GDM1 (cell line): ENCODE measurements at places on chromosomes 6 and 20.

DNA sequence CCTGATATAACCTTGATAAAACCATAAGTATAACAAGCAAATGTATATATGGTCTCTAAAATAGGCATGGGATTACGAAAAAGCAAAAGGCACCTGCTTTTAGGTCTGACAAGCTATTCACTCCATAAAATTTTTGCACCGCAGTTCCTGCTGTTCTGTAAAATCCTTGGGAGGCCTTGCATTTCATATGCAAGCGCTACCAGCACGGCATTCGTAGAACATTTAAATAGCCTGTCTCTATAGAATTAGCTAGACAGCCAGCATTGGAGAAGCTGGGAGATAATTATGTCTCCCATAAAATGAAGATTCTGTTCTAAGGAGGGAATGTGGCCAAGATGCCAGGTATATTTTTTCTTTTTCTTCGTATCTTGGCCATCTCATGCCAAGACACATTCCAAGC lies 64.5 kb upstream of the ATXN1 start:
- no peak for DNase-seq

- no peak for DNase-seq
Observed at GRCh38 chr6:135673501-135674309, 176.2 kb upstream of the AHI1 start.

DNA sequence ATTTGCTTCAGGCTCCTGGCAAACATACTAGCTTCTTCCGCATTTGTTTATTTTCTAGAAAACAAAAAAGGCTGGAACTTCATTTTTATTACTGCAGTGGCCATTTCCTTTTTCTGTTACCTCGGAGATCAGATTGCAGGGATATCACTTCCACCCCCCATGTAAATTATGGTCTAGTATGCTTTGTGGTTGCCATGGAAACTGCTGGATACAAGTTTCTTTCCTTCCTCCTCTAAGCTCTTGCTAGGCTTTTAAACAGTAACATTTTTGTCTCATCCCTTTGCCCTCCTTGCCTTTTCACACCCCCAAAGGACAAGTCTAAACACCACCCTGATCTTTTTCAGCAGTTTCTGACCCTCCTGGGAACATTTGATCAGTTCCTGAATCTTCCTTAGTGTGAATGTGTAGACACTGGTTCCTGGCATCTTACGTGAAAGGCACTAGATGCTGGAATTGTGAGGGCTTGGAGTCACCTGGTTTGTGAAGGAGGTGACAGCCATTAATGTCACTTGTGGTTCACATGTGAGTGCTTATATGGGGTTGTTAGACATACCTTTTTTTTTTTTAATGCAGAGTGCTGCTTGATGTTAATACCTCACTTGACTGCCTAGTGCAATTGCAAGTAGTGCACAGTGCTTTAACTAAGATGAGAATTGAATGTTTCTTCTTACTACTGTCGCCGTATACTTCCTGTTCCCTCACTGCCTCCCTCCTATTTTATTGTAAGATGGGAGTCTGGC lies 181.6 kb downstream of the JARID2 start:
- no peak for DNase-seq

DNA sequence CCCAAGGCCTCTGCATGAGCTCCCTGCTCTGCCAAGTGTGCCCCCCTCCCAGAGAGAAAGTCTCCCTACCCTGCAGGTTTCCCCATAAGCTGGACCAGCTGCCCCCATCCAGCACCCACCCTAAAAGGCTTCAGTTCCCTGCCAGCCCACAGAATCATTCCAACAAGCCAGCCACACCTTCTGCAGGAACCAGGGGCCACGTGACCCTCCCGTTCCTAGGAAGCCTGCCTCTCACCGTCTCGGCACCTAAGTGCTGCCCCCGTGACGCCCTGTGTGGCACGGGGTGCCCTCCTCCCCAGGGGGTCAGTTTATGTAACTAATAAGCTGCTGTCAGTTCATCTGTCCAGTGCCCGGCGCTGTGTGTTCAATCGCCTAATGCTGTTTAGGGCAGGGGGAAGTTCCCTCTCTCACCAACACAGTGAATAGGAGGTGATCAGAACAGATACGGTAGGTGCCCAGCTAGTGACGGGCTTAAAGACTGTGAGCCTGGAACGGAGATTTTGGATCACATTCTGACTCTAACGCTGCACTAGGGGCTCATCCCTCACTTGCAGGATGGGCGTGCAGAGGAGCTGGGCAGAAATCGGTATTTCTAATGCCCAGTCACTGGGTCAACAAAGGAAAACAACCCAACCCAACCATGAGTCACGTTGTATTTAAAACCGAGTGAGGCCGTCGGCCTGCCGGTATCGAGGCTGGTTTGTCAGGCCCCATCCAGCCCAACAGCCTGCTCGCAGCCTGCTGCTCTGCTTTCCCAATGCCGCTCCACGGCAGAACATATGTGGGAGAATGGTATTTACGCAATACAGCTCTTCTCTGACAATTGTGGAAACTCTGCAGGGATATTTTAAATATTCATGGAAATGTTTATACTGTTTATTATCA lies 56.0 kb downstream of the RAMACL start:
- no peak for DNase-seq

GRCh38 chr6:99588618-99589289 lies 17.9 kb upstream of the PRDM13 start:
- DNase-seq = no peak

GRCh38 chr20:7426890-7427496 lies 513.3 kb downstream of the HAO1 start:
- DNase-seq = no peak

DNA sequence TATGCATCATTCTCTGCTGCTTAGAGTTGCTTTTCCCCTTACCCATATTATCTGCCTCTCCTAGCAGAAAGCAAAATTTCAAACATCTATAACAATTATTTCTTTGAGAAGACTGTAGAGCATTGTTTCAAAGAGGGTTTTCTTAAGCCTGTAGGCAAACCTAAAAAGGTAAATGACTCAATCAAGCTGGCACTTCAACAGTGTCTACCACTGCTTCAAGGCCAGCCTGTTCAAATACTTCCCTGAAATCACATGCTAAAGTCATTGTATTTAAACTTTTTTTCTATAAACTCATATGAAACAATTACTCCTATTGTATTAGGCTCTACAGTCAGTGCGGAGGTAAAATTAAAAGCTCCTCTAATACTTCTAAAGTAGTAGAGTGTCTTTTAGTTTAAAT lies 87.1 kb downstream of the OGFRL1 start:
- DNase-seq = no peak

DNA sequence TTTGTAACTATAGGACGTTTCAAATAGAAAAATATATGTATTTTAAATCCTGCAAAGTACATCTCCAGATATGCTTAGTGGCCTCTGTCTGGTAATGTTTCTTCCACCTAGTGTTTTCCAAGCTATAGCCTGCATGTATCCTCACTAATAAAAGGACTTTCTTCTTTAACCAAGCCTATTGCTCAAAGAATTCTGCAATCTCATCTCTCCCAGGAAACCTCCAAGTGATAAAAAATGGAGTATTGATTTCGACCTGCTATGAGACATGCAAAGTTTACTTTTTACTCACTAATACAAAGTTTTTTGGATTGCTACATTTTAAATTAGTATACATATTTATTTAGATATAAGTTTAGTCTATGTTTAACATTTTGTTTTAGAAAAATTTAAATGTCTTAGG lies 23.3 kb downstream of the ADGRB3 start:
- DNase-seq = no peak

- DNase-seq = no peak
Observed at GRCh38 chr6:30234356-30234755, 21.1 kb upstream of the TRIM26 start.

DNA sequence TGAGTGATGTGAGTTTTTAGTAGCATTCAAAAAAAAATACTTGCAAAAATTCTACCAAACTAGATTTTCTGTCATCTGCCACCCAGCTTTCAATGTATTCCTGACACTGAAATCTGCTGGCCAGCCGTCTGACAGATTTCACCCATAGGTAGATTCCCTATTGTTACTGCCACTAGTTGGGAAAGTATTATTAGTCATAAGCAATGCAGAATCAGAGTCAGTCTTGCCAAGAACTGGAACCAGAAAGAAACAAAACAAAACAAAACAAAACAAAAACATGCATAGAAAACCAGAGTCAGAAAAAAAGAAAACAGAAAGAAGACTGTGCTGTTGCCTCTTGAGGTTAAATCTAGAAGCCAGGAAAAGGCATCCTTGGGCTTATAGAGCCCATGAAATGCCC lies 293.1 kb upstream of the KCNQ5 start:
- no peak for DNase-seq

DNA sequence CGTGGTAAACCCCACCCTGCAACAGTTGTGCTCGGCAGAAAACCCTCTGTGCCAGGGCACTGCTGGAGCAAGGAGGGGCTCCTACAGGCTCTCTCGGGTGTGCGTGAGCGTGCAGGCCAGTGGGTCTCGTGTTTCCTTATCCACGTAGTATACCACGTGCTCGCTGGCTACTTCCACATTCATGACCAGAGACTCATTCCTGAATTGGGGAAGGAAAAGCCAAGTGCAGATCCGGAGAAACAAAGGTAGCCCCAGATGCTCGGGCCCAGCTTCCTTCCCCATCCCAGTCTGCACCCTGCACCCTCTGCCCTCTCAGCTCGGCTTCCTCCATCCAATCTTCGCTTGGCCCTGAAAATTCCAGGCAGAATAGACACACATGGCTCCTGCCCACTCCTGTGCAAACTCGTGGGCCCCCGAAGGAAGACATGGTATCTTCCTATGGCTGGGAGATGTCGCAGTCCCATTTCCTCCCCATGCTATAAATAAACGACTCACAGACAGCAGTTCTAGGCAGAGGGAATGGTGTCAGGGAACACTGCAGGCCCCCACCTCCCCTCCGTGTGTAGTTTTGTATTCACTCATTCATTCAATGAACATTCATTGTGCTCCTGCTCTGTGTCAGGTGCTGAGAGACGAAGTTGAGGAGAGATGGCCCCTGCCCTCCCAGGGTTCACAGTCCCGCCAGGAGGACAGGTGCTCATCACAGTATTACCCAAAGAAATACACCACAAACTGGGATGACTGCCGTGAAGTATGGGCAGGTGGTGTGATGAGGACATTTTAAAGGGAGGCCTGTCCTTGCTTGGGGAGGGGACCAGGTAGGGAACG lies 29.6 kb downstream of the NPEPL1 start:
- no peak for DNase-seq

- no peak for DNase-seq
Observed at GRCh38 chr6:91781946-91782345, 1195.1 kb upstream of the MAP3K7 start.

GRCh38 chr20:50584687-50585086 lies 74.5 kb downstream of the PTPN1 start:
- DNase-seq = no peak

DNA sequence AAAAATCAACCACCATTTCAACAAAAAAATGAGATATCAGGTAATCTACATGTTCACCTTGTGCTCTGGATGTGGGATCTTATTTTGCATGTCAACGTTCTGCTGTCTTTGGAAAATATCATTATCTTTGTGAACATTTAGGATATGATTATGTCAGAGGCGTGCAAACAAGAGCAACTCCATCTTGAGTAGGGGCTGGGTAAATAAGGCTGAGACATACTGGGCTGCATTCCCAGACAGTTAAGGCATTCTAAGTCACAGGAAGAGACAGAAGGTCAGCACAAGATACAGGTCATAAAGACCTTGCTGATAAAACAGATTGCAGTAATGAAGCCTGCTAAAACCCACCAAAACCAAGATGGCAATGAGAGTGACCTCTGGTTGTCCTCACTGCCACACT lies 28.8 kb upstream of the ZBTB24 start:
- no peak for DNase-seq

DNA sequence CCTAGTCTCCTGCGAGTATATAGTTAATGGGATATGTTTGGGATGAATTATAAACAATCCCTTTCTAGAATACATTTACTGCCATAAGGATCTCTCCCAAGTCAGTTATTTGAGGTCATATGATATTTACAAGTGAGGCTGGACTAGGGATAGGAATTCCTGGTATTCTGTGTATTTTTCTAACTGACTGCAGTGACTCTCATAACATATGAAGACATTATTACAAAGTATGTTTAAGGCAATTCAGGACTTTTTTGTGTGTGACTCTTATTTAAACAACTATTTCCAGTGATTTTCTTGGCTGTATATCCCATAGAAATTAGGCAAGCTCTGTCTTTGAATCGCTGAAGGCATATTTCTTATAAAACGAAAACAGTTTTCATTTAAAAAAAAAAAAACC lies 18.4 kb upstream of the TNFAIP3 start:
- DNase-seq = no peak
